ENCODE measurements at places on chromosomes 1 and 21.
A peak's percentile ranks its signal among the peaks of the same experiment; 100 is the strongest.

- DNase-seq = peak; percentile 18
Measured at GRCh38 chr1:29237129-29237821, 953 bp downstream of the PTPRU start.

- no peak for DNase-seq
Measured at GRCh38 chr1:165344198-165344597, 12.3 kb downstream of the LMX1A start.

DNA sequence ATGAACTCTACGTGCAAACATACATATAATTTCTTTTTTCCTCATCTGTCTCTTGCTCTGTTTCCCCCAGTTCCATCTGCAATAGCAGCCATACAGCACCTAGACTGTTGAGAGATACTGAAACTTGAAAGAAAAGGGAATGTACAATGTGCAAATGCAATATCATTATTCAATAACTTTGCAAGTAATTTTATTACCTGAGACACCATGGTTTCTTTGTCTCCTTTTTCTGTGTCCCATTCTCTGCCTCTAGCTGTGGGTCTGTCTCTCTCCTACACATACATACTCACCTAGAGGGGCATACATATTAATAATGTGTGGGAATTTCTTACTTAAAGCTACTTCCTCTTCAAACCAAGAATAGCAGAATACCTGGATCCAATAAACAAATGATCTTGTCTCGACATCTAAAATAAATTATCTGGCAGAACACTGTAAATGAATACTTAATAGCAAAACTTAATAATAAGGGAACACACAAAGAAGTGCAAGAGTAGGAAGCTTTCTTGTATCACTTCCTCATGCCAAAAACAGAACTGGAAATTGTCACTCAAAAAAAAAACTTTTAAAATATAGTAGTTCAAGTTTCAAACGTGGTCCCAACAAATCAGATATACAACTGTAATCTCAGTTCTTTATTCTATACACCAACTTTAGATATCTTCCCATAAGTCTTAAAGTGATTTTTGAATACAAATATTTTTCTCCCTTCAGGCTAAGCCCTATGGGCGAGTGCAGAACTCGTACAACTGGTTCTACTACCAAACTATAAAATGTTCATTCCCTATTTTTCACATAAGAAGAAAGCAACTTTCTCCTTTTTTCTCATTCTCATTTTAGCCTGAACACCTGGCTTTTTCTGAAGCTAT is 194.6 kb downstream of the NRIP1 start:
- no peak for DNase-seq

GRCh38 chr1:5571438-5571837 is 420.8 kb downstream of the NPHP4 start:
- no peak for DNase-seq

DNA sequence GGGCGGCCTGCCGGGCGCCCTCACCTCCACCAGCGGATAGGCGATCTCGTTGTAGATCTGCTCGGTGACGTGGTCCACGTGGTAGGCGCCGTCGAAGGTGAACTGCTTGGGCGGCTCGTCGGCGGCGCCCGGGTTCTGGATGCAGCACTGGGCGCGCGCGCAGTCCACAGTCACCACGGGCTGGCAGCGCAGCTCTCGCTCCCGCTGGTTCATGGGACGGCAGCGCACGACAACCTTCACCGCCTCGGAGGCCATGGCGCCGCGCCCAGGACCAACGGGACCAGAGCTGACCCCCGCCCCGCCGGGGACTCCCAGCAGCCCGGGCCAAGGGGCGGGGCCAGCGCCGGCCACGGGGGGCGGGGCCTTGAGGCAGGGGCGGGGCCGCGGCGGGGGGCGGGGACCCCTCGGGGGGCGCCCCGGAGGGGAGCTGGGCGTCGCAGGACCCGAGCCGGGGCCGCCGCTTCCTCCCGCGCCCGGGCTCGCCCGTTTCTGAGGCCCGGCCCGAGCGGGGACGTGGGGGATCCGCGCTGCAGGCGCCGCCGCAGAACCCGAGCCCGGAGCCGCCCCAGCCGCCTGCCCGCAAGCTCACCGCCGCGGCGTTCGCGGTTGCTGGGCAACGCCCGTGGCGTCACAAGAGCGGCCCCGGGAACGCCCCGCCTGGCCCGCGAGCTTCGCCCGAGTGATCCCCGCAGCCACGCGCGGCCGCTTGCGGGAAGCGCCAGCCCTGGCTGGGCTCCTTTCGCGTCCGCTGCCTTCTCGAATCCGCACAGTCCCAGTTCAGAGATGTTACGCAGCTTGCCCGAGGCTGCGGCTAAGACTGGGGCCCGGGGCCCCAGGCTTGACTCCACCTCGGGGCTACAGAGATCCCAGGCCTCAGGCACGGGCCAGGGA is at the start of gene KIF17:
Gene KIF17 (minus strand): TSS at position 556 of the 891 bp plus-strand sequence. CDS start 301 bp downstream, at position 255.
- peak; percentile 76 for DNase-seq

DNA sequence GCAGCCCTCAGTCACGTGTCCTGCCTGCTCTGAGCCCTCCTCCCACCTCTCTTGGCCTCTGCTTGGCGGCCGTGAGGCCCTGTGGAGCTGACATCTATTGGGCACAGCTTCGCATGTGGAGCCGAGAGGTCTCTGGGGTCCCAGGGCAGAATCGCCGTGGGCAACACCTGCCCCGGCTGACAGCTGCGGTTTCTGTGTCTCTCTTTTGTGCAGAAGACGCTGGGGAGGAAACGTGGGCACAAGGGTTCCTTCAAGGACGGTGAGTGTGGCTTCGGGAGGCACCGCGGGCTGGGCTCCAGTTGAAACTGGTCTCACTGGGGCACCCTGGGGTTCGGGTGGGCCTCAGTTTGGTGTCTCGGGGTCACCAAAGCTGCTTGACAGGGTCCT is 11.5 kb downstream of the ARHGEF16 start:
- no peak for DNase-seq

DNA sequence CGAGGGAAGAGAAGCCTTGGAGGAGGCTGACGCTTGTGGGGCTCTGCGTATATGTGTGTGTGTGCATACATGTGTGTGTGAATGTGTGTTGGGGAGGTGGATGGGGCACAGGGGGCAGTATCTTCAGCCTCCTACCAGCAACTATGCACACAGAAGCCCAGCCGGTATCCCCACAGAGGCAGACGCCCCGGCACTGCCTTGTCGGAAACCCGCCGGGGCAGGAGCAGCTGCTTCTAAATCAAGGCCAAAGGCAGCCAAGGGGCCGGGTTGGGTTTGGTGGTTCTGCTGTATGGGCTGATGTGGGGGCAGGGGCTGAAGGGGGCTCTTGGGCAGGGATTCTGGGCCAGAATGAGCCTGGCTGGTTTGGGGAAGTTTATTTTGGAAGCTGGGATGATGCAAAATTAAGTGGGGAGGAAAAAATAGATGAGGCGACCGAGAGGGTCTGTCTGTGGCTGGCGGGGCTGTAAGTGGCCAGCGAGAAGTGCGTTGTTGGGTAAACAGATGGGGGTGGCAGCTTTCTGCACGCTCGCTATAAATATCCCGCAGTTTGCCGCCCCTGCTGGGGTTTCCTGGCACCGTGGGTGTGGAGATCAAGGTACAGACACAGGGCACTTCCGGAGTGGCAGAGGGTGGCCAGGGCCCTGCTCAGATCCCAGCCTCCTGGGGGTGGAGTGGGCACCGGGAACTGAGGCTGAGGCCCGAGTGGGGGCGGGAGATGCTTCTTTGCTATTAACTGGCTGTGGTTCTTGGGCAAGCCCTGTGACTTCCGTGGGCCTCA is 11.0 kb upstream of the WNT4 start:
- DNase-seq = no peak

DNA sequence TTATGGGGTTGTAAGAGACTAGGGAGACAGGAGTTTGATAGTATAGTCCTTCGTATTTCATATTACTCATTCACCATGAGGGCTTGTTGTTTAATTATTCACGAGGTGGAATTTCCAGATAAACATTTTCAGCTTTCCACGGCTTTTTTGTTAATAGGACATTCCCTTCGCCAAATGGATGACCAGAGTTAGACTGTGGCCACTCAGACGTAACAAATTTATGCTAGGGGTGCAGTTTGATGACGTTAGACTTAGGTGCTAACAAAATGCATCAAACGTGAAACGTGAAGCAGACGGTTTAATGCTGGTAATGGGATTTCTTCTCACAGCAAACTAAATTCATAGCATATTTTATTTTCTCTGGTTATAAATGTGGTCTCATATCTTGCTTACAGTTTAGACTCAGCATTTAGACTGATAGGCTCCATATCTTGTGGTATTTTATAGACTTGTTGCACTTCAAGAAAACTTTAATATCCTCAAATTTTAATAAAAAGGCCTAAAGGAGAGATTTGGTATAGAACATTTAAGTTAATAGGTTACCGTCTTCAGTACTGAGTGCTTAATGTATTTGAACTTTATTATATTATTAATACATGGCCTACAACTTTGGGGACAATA is 2.3 kb downstream of the DHX9 start:
- no peak for DNase-seq

DNA sequence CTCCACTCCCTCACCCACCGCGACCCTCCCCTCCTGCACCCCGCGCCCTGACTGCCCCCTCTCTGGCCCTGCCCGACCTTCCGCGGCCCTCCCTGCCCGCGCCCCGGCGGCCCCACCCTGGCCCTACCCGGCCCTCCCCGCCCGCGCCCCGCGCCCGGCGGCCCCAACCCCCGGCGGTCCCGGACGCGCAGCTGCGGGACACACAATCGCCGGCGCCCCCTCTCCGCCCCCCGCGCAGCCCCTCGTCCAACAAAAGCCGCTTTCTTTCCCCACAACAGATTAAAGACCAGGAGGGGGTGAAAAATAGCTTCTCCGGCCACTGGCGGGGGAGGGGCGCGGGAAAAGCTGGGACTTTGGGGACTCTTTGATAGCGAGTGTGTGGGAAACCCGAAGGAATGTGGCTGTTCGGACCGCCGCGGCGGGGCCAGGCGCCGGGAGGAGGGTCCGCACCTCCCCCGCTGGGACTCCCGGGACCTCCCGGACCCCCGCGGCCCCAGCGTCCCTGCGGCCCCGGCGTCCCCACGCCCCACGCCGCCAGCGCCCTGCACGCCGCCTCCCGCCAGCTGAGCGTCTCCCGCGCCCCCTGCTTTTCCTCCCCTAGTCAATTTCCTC is 8.8 kb upstream of the ID3 start:
- DNase-seq = peak; percentile 69

- peak; percentile 76 for DNase-seq
Measured at GRCh38 chr1:32350785-32351398, 11.4 kb downstream of the FAM229A start.

GRCh38 chr1:196584696-196585095 is 23.5 kb downstream of the KCNT2 start:
- DNase-seq = no peak

- peak; percentile 92 for DNase-seq
Measured at GRCh38 chr1:94335950-94336349, 82.2 kb upstream of the ABCD3 start.

DNA sequence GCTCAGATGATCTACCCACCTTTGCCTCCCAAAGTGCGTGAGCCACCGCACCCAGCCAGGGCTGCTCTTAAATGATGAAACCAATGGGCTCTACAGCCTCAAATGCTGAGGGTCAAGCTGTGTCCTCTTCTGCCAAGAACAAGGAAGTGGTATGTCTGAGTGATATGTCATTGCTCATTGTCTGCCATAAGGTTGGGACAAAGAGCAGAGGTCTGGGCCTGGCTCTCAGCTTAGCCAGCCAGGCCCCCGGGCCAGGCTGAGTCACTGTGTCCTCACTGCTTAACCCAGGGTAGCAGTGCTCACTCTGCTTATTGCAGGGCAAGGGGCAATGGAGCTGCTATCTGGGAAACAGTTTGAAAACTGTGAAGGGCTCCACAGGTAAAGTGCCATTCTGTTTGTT is 8.3 kb upstream of the ETS2 start:
- DNase-seq = no peak

DNA sequence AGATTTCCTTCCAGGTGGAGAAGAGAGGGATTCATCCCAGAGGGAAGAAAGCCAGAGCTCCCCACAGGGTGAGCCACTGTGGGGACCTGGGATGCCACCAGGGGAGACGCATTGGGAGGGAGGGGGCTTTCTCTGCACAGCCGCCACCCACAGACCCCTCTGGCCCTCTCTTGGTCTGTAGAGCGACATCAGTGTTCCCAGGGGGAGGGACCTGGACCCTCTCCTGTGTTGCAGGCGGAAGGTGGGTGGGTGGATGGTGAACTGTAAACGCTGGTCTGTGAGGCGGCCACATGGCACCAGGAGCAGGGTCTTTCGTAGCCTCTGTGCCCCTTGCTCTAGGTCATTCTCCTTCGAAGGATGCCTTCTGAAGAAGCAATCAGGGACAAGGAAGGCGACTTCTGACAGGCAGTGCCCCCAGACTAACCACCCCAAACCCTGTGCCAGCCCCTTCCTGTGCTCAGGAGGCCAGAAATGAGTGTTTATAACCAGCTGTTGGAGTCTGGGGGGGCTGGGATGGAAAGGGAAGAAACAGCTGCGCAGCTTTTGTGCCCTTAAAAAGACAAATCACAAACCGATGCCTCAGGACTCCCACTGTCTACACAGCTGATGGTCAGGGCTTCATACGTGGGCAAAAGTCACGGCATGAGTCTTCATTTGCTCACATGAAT is 121.4 kb upstream of the ZBTB40 start:
- DNase-seq = no peak

DNA sequence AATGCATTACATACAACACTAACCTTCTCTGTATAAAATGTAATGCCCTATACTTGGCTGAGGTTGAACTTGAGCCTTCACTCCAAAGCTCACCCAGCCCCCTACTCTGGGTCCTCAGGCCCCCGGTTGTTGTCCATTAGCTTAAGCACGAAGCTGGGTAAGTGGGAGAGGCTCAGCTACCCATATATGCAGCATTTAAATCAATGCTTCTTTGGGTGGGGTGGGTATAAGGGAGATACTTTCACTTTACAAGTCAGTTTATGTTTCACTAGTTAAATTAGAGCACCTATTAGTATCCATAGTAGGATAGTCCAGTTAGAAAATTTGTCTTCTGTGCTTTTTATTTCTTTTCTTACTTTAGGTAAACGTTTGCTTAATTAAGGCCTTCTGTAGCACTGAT is 151.4 kb downstream of the LMX1A start:
- DNase-seq = no peak

DNA sequence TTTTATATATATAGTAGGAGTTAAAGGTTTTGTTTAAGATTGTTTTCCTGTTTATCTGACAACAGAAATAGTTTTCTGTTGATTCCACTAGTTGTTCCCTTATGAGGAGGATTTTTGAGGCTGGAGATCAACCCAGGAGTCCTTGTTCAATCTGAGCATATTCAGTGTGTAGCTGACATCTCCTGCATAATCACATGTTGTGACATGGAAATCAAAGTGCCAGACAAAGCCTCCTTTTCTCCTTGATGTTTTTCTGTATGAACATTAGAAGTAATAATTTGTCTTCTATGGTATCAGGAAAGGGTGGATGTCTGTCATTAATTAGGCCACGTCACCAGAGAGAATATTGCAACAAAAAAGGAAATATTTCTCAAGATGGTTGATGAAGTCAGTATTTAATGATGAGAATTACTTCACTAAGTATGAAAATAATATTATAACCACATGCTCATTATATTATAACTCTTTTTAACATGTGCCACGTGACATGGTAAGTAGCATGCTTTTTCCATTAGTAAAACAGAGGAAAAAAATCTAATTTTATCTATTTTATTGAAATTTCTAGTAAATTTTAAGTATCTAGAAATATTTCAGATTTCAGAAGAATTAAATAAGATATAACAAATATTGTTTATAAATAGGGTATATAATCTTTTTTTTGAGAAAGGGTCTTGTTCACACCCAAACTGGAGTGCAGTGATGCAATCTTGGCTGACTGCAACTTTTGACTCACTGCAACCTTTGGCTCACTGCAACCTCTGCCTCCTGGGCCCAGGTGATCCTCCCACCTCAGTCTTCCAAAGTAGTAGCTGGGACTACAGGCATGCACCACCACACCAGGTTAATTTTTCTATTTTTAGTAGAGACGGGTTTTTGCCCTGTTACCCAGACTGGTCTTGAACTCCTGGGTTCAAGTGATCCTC is 223.5 kb downstream of the HMCN1 start:
- DNase-seq = no peak

GRCh38 chr1:150567341-150567716 is 12.1 kb downstream of the MCL1 start:
- DNase-seq = no peak

GRCh38 chr1:17393230-17393629 is 21.2 kb downstream of the PADI6 start:
- DNase-seq = no peak

Measured in Ammon's horn (tissue), 1 donor.